Thyroid gland (tissue), 4 donors: ENCODE measurements at places on chromosomes 4 and X. TPM values are rescaled to one million over a fixed set of nuclear protein-coding genes. Genes with fewer than 3 reads are reported as not detected.
A peak's percentile ranks its signal among the peaks of the same experiment; 100 is the strongest.

The FMR1NB gene
- total RNA-seq, result not detected

The FAM114A1 gene
- total RNA-seq, result 80.1 TPM

The SUPT20HL2 gene
- total RNA-seq, result not detected

The PCDH7 gene
- 31.5 TPM for total RNA-seq

The C4orf54 gene
- not detected for total RNA-seq

The RTL3 gene
- not detected for total RNA-seq

The RAB33A gene
- not detected for total RNA-seq

The CSN1S1 gene
- total RNA-seq, result not detected

The AREG gene
- 1.7 TPM for total RNA-seq

DNA sequence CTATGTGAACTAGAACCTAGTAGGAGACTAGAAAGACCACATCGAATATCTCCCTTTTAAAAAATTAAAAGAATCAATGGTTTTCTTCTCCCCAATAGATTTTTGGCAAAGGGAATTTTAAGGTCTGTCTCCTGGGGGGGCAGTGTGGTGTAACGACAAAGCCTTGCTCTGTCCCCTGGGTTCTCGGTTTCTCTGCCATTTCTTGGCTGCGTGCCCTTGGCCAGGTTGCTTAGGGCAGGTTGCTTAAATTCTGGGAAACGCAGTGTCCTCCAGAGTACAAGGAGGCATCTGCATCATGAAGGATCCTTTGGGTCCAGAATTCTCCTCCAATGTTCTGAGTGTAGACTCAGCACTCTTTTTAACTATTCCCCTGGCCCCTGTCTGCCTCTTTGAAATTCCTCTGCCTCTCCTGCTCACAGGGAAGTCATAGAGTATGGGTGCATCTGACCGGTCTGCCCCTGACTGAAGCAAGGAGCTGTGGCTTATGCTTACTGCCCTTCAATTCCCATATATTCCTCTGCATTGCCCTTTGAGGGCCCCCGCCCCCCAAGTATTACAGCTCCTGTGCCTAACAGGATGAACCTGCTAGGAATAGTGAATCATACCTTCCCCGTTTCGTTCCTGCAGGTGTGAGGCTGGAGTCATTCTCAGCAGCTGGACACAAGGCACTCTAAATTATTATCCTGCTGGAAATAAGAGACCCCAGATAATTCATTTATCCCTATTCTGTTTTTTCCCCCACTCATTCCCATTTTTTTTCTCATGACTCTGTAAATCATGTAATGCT, 2.2 kb downstream of the KIT start:
- H3K27me3 ChIP-seq, result no peaks in the 10 kb centered on the region
- no peaks in the 10 kb centered on the region for H3K36me3 ChIP-seq
- peak overlapping the region; percentile 71 for H3K27ac ChIP-seq
- peaks cover 42% of the 10 kb centered on the region for H3K4me1 ChIP-seq
- peak; percentile 76 for DNase-seq
- H3K4me3 ChIP-seq, result peak overlapping the region; percentile 90

GRCh38 chr4:107719207-107719921, 670 bp downstream of the PAPSS1 start:
- DNase-seq, result peak; percentile 50
- peak overlapping the region; percentile 77 for H3K27ac ChIP-seq
- no peaks in the 10 kb centered on the region for H3K36me3 ChIP-seq
- no peaks in the 10 kb centered on the region for H3K27me3 ChIP-seq
- peaks cover 8% of the 10 kb centered on the region for H3K4me1 ChIP-seq
- H3K4me3 ChIP-seq, result peak overlapping the region; percentile 82

GRCh38 chrX:72057849-72058248, 73.9 kb downstream of the RTL5 start:
- no peaks in the 10 kb centered on the region for H3K4me1 ChIP-seq
- no peak overlapping the region for H3K4me3 ChIP-seq
- no peaks in the 10 kb centered on the region for H3K36me3 ChIP-seq
- DNase-seq, result no peak
- H3K27me3 ChIP-seq, result no peaks in the 10 kb centered on the region

DNA sequence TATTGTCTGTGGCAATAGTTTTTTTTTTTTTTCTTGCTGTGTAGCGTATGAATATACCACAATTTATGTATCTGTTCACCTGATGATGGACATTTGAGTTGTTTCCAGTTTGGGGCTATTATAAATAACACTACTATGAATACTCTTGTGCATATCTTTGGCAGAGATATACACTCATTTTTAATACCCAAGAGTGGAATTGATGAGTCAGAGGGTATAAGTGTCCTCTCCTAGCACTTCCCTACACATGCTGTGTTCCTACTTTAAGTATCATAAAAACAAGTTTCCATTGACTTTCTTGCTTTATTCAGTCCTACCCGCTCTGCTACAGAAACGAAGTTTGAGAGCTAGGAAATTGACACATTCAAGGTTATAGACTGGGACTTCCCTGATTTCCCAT, 39.8 kb downstream of the XIAP start:
- no peak overlapping the region for H3K4me3 ChIP-seq
- no peaks in the 10 kb centered on the region for H3K4me1 ChIP-seq
- peaks cover 6% of the 10 kb centered on the region for H3K36me3 ChIP-seq
- H3K27ac ChIP-seq, result no peak overlapping the region

DNA sequence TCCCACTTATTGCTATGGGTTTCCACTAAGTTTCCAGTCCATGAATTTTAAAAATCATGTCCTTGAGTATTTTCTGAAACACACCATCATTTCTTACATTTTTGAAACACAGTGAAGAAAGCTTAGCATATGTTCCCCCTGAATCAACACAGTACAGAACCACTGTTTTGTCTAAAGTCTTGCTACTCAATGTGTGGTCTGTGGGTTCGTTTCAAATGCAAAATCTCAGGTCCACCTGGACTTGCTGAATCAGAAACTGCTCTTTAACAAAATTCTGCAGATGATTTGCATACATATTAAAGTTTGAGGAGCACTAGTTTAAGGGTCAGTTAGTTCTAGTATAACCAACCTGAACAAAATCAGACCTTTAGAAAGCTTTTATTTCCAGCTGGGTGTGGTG, 60.4 kb downstream of the SUPT20HL2 start:
- H3K27ac ChIP-seq, result no peak overlapping the region
- H3K4me1 ChIP-seq, result no peaks in the 10 kb centered on the region
- no peak overlapping the region for H3K4me3 ChIP-seq
- H3K27me3 ChIP-seq, result peaks cover 8% of the 10 kb centered on the region
- no peaks in the 10 kb centered on the region for H3K36me3 ChIP-seq

DNA sequence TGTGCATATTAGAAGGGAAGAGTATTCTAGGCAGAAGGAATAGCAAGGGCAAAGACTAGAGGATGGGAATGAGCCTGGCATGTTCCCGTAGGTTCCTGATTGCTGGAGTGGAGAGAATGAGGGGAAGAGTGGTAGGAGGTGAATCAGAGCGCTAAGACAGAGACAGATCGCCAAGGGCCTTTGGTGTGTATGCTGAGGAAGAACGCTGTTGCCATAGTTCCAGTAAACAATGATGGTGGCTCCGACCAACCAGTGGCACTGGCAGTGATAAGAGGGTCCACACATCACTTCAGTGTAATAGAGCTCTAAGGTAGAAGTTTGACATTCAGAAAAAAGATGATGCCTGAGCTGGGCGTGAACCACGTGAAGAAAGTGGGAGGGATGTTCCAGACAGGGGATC, 966 bp downstream of the TBC1D25 start:
- H3K27ac ChIP-seq, result no peak overlapping the region
- H3K4me3 ChIP-seq, result no peak overlapping the region
- DNase-seq, result no peak

GRCh38 chr4:24476282-24476681, 108.1 kb downstream of the DHX15 start:
- H3K36me3 ChIP-seq, result no peaks in the 10 kb centered on the region
- no peak overlapping the region for H3K27ac ChIP-seq
- no peak for DNase-seq

DNA sequence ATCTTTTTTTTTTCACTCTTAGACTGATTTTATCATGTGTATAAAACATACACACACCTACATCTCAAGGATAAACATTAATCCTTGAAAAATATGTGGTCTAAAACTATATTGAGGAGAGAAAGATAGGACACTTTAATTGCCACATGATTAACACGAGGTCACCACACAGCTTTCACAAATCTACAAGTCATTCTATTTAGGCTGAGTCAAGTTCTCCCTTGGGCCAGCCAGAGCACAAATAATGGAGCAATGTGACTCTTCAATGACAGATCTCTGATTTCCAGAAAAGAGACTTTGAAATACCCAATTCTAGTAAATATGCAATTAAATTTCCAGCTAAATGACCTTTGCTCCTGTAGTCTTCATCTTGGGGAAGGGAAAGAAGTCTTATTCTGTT, 12.9 kb upstream of the ADH4 start:
- no peaks in the 10 kb centered on the region for H3K27me3 ChIP-seq
- H3K27ac ChIP-seq, result no peak overlapping the region
- no peaks in the 10 kb centered on the region for H3K36me3 ChIP-seq
- H3K4me1 ChIP-seq, result no peaks in the 10 kb centered on the region
- no peak for DNase-seq

DNA sequence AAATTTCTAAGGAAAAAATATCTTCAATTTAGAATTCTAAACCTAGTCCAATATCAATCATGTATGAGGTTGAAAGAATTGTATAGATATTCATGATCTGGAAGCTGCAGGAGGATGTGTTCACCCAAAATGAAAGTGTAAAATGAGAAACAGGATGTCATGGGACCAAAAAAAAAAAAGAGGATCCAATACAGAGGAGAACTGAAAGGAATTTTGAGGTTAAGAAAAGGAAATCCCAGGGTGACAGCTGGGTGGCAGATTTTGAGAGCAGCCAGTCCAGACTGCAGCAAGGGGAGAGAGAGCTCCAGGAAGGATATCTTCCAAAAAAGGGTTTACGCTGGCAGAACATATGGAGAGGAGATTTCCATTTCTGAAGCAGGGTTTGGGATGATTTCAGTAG, 38.9 kb downstream of the TLR10 start:
- no peaks in the 10 kb centered on the region for H3K36me3 ChIP-seq
- H3K27ac ChIP-seq, result no peak overlapping the region
- DNase-seq, result no peak

- H3K27me3 ChIP-seq, result no peaks in the 10 kb centered on the region
- no peak overlapping the region for H3K27ac ChIP-seq
- H3K4me3 ChIP-seq, result no peak overlapping the region
- no peaks in the 10 kb centered on the region for H3K36me3 ChIP-seq
Measured at GRCh38 chr4:25976780-25977179, 62.8 kb downstream of the SMIM20 start.

DNA sequence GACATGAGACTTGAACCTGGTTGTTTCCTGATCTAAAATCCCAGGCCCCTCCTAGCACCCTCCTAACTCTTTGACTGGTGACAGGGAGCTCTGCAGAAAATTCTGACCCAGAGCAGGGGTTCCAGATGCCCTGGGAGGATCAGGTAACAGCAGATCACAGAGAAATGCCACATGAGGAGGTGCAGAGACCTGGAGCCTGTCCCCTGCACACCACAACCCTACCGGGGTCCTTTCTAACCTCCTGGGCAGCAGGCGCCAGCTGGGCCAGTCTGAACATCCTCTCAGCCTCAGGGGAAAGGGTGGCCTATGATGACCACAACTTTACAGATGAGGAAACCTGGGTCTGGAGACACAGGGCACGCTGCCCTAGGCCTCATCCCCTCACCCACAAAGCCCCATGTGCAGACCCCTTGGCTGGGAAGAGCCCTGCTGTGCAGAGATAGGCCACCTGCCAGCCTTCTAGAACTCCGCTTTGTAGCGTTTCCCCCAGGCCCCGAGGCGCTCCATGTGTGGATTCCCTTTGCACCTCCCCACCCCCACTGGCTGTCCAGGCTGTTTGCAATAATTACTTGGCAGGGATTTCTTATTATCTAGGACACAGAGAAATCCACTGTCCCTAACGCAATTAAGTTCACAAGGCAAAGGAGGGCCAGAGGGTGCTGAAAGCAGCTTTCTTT, 36.5 kb downstream of the WDR1 start:
- H3K27me3 ChIP-seq, result no peaks in the 10 kb centered on the region
- H3K36me3 ChIP-seq, result peaks cover 96% of the 10 kb centered on the region
- H3K27ac ChIP-seq, result no peak overlapping the region
- H3K4me3 ChIP-seq, result no peak overlapping the region
- H3K4me1 ChIP-seq, result peaks cover 2% of the 10 kb centered on the region

DNA sequence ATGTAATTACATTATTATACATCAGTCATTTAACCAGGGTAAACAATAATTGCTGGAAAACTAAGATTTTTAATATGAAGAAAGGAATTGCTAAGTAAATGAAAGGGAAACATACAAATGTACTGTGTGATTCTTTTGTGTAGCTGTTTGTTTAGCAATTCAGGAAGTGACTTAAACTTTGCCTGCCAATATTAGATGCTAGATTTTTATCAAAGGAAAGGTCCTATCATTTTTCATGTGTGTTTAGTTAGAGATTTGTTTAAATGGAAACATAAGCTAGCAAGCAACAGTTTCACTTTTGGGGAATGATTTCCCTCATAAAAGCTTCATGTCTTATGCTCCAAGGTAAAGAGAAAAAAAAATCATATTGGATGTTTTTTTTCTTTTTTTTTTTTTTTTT, 95.1 kb upstream of the LIMCH1 start:
- DNase-seq, result no peak
- H3K4me1 ChIP-seq, result peaks cover 39% of the 10 kb centered on the region
- H3K36me3 ChIP-seq, result no peaks in the 10 kb centered on the region
- no peak overlapping the region for H3K27ac ChIP-seq
- no peaks in the 10 kb centered on the region for H3K27me3 ChIP-seq

DNA sequence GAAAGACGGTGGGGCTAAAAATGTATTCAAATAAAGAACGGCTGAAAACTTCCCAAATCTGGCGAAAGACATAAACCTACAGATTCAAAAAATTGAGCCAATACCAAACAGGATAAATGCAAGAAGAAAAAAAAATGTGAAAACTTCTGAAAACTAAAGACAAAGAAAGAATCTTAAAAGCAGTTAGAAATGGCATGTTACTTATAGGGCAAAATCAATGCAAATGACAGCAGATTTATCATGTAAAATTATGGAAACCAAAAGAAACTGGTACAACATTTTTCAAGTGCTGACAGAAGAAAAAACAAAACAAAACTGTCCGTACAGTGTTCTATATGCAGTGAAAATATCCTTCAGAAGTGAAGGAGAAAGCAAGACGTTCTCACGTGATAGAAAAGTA, 239.0 kb downstream of the PDGFC start:
- no peaks in the 10 kb centered on the region for H3K4me1 ChIP-seq
- H3K4me3 ChIP-seq, result no peak overlapping the region
- no peaks in the 10 kb centered on the region for H3K36me3 ChIP-seq
- H3K27me3 ChIP-seq, result no peaks in the 10 kb centered on the region
- no peak overlapping the region for H3K27ac ChIP-seq

- H3K27ac ChIP-seq, result no peak overlapping the region
- no peak overlapping the region for H3K4me3 ChIP-seq
- H3K36me3 ChIP-seq, result no peaks in the 10 kb centered on the region
- H3K27me3 ChIP-seq, result no peaks in the 10 kb centered on the region
Measured at GRCh38 chr4:80615099-80615498, 279.6 kb downstream of the CFAP299 start.

- DNase-seq, result no peak
- no peaks in the 10 kb centered on the region for H3K4me1 ChIP-seq
- no peaks in the 10 kb centered on the region for H3K27me3 ChIP-seq
- H3K27ac ChIP-seq, result no peak overlapping the region
Measured at GRCh38 chr4:13933191-13933590, 305.7 kb upstream of the BOD1L1 start.

DNA sequence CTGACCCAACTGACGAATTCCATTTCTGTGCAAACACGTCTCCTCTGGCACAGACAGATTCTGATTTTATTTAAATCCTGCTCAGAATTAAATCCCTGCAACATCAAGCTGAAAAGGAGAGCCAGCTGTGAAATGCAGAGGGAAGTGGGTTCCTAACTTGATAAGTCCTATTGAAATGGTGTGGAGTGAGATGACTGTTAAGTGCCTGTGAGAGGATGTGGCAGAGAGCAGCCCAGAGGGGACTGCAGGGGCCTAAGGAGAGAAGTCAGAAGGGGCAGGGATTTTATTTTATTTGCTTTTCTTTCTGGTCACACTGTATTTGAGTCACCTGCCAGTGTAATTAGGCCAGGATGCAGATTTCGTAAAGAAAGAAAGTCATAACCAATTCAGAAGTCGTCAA, 277.4 kb downstream of the NKX6-1 start:
- DNase-seq, result no peak
- H3K27ac ChIP-seq, result peak overlapping the region; percentile 64
- H3K4me3 ChIP-seq, result no peak overlapping the region
- no peaks in the 10 kb centered on the region for H3K27me3 ChIP-seq
